Activated T-helper 2 cell treated with anti-CD3 and anti-CD28 coated beads, Interferon-gamma antibody, Interleukin-2, Interleukin-4, amounts not matched to agents 10 μg/mL and 5 μg/mL and 100 μg/mL, durations not matched to agents 14 hours and 24 hours and 36 hours (primary cell): ENCODE measurements at places on chromosomes 4 and X. TPM values are rescaled to one million over a fixed set of nuclear protein-coding genes. Genes with fewer than 3 reads are reported as not detected.

- peaks cover 7% of the 10 kb centered on the region for H3K27me3 ChIP-seq
- no peak for DNase-seq
- H3K36me3 ChIP-seq = no peaks in the 10 kb centered on the region
- H3K27ac ChIP-seq = no peak overlapping the region
- H3K4me1 ChIP-seq = no peaks in the 10 kb centered on the region
- no peak overlapping the region for H3K4me3 ChIP-seq
Observed at GRCh38 chr4:140877781-140878180, 121.6 kb upstream of the TBC1D9 start.

DNA sequence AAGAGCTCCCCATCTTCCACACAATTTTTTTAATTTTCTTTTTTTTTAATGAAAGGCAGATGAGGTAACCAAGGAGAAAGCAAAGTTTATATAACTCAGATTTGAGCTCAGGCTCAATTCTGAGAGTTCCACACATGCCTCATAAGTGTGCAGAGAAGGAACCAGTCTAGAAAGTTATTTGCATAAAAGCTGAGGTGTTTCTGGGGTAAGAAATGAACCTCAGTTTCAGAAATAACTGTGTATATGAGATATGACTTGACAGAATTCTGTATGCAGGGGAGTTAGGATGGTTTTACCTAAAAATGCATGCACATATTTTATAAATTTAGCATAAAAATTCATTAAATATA, 51.3 kb downstream of the DTHD1 start:
- peak overlapping the region; percentile 24 for H3K27ac ChIP-seq
- no peaks in the 10 kb centered on the region for H3K36me3 ChIP-seq
- H3K27me3 ChIP-seq = no peaks in the 10 kb centered on the region

DNA sequence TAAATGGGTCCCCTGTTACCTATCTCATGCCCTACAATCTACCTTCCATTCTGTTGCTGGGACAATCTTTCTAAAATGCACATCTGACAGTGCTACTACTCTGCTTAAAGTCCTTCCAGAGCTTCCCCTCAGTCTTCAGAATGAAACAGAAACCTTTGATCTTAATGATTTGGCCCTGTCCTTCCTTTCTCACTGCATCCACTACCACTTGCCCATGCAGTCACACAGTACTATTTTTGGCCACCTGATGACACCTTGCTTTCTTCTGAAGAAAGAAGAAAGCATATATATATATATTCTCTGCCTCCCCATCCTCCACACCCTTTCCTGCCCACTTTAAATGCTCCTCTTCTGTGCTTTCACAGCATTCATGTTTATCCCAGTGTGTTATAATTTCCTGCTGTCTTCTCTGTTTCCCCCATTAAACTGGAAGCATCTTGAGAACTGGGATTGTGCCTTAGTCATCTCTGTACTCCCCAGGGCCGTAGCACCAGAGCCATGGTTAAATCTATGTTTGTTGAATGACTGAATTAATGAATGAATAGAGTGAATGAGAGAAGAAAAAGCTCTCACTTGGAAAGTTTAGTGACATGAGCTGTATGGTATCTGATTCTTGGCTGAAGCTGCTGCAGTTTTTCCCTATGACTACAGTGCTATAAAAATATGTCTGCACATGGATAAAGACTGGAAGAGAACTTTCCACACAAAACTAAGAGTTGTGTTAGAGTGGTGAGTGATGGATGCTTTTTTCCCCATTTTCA, 56.2 kb downstream of the RTL9 start:
- peaks cover 5% of the 10 kb centered on the region for H3K27me3 ChIP-seq
- DNase-seq = no peak
- no peak overlapping the region for H3K27ac ChIP-seq
- H3K36me3 ChIP-seq = no peaks in the 10 kb centered on the region

DNA sequence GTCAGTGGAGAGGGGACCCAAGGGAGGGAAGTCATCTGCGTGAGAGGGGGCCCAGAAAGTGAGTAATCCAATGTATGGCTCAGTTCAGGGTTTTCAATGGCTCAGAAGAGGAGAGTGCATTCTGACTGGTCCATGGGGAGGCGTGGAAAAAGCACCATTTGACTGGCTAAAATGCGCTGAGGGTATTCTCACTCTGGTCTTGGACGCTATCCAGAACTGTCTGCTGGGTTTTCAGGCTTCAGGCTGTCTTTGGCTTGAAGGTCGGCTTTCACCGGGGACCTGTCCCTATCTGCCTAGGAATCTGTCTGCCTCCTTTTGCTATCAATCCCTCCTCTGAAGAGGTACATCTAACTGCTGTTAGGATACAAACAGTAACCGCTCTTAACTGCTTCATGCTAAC, 26.4 kb downstream of the EPGN start:
- H3K4me3 ChIP-seq = no peak overlapping the region
- peaks cover 11% of the 10 kb centered on the region for H3K27me3 ChIP-seq
- no peak for DNase-seq

- no peaks in the 10 kb centered on the region for H3K4me1 ChIP-seq
- H3K27me3 ChIP-seq = no peaks in the 10 kb centered on the region
- DNase-seq = no peak
Observed at GRCh38 chr4:146333187-146333894, 119.0 kb downstream of the REELD1 start.

PCDH10 gene
- total RNA-seq = 0.09 TPM in 1 of 2 replicates, not detected in the other

GRCh38 chr4:185357733-185358440, 37.8 kb downstream of the LRP2BP start:
- no peak overlapping the region for H3K4me3 ChIP-seq
- H3K4me1 ChIP-seq = peaks cover 9% of the 10 kb centered on the region
- H3K36me3 ChIP-seq = peaks cover 17% of the 10 kb centered on the region
- H3K27ac ChIP-seq = peak overlapping the region; percentile 24

TMEM31 gene
- total RNA-seq = not detected in 2 replicates

- H3K36me3 ChIP-seq = no peaks in the 10 kb centered on the region
- H3K4me1 ChIP-seq = no peaks in the 10 kb centered on the region
- H3K27ac ChIP-seq = no peak overlapping the region
- H3K27me3 ChIP-seq = no peaks in the 10 kb centered on the region
- H3K4me3 ChIP-seq = no peak overlapping the region
- no peak for DNase-seq
Observed at GRCh38 chrX:49784747-49785280, 44.3 kb upstream of the PAGE4 start.

CT47B1 gene
- total RNA-seq = not detected in 2 replicates

DNA sequence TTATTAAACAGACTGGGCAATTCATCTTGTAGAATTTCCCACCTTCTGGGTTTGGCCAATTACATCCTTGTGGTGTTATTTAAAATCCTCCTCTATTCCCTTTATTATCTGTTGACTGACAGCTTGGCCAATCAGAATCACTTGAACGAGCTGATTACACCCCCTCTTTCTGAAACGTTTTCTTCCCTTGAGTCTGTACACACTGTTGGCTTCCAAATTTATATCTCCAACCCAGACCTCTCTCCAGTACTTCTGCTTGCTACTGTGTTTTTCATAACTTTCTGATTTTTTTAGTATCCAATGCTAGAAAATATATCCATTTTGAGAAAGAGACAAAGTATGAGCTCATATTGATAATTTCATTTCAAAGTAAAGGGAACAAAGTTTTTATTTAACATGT, 14.8 kb downstream of the CD38 start:
- H3K4me1 ChIP-seq = peaks cover 62% of the 10 kb centered on the region
- peak overlapping the region; percentile 24 for H3K27ac ChIP-seq
- no peaks in the 10 kb centered on the region for H3K27me3 ChIP-seq

GRCh38 chr4:23260511-23260910, 567.8 kb downstream of the GBA3 start:
- no peaks in the 10 kb centered on the region for H3K4me1 ChIP-seq
- no peak for DNase-seq
- H3K27ac ChIP-seq = no peak overlapping the region
- no peaks in the 10 kb centered on the region for H3K36me3 ChIP-seq
- no peak overlapping the region for H3K4me3 ChIP-seq

DNA sequence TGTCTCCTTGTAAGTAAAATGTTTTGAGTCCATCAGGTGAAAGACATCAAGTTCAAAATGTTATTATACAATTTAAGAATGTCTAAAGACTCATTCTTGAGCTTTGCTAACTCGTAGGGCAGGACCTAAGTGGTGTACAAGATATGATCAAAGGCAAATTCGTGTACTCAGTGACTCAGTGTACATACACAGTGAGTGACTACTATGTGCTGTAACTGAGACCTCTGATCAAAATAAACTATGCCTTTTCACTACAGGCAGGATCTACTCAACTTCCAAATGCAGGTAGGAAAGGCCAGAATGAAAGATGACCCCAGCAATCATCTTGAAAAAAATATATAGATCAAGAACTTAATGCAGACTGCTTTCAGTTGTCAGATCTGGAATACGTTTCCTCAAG, 49.9 kb downstream of the ADGRG2 start:
- H3K4me3 ChIP-seq = no peak overlapping the region
- H3K4me1 ChIP-seq = no peaks in the 10 kb centered on the region
- H3K27ac ChIP-seq = no peak overlapping the region
- H3K36me3 ChIP-seq = no peaks in the 10 kb centered on the region
- no peak for DNase-seq

- DNase-seq = no peak
- H3K27me3 ChIP-seq = no peaks in the 10 kb centered on the region
- H3K4me1 ChIP-seq = peaks cover 66% of the 10 kb centered on the region
- H3K27ac ChIP-seq = peak overlapping the region; percentile 69
Observed at GRCh38 chrX:65689377-65689776, 21.9 kb downstream of the MSN start.

DNA sequence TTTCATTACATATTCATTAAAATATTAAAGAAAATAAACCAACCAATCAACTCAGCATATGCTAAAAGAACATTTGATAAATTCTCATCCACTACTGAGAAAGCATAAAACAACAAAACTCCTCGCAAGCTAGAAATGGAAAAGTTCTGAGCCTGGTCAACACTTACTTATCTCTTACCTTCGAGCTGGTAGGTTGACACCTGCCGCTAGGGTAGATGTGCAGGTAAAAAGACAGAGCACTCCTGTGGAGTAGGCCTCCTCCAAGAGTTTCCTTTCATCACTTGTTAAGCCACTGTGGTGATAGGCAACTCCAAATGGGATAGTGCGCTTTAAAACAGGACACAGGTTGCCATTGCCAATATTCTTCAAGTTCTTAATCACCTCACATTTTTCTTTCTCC, 18.9 kb downstream of the HELQ start:
- no peak for DNase-seq
- H3K36me3 ChIP-seq = peaks cover 29% of the 10 kb centered on the region
- H3K27ac ChIP-seq = no peak overlapping the region

DNA sequence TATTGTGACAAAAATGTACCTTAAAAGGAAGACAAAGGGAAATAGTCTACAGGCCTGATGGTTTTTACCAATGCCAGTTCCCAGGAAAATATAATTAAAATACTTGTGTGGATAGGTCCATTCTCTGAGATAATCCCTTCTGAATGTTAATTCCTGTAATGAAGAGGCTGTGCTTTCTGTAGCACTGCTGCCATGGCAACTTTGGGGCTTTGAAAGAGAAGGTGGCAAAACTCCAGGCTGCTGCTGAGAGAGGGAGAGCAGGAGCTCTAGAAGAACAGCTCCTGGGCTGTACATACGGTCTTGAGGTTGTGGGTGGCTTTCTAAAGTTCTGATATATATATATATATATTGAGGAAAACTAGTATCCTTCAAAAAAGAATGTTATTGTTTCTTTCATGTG, 125.4 kb downstream of the PDLIM5 start:
- H3K4me1 ChIP-seq = no peaks in the 10 kb centered on the region
- H3K27ac ChIP-seq = no peak overlapping the region
- H3K27me3 ChIP-seq = no peaks in the 10 kb centered on the region
- DNase-seq = no peak

DNA sequence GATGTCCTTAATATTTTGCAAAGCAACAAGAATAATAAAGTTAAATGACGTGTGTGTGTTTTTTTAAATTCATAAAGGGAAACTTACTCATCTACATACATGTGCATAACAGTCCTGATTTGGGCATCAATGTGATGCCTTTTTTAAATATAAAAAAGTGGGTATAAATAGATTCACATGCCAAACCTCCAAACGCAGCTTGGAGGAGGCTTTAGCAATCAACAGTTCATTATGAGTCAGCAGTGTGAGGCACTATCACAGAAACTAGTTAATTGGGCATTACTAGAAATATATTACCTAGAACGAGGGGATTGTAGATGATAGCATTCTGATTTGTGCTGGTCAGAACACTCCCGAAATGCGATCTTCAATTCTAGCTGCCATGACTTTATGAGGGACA, 115.1 kb downstream of the HS6ST2 start:
- H3K27me3 ChIP-seq = peaks cover 3% of the 10 kb centered on the region
- no peaks in the 10 kb centered on the region for H3K36me3 ChIP-seq
- no peak overlapping the region for H3K27ac ChIP-seq
- no peak overlapping the region for H3K4me3 ChIP-seq
- no peaks in the 10 kb centered on the region for H3K4me1 ChIP-seq

DNA sequence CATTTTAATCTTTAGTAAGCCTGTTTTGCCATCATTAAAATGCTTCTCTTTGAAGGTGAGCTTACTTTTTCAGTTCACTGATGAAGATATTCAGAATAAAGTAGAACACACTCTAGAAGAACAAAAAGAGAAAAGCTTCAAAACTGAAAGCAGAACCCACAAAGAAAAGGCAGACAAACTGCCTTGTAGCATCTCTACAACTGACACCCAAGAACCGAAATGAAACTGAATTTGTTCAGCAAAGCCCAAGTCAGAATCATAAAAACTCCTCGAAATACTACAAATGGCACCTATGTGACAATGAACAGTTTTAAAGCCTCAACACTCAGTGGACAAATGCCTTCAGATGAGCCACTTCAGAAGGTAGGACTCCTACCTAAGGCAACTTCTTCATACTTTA, 83.6 kb downstream of the MAML3 start:
- DNase-seq = no peak
- peaks cover 30% of the 10 kb centered on the region for H3K27me3 ChIP-seq
- peak overlapping the region; percentile 47 for H3K4me3 ChIP-seq
- H3K4me1 ChIP-seq = peaks cover 64% of the 10 kb centered on the region

DNA sequence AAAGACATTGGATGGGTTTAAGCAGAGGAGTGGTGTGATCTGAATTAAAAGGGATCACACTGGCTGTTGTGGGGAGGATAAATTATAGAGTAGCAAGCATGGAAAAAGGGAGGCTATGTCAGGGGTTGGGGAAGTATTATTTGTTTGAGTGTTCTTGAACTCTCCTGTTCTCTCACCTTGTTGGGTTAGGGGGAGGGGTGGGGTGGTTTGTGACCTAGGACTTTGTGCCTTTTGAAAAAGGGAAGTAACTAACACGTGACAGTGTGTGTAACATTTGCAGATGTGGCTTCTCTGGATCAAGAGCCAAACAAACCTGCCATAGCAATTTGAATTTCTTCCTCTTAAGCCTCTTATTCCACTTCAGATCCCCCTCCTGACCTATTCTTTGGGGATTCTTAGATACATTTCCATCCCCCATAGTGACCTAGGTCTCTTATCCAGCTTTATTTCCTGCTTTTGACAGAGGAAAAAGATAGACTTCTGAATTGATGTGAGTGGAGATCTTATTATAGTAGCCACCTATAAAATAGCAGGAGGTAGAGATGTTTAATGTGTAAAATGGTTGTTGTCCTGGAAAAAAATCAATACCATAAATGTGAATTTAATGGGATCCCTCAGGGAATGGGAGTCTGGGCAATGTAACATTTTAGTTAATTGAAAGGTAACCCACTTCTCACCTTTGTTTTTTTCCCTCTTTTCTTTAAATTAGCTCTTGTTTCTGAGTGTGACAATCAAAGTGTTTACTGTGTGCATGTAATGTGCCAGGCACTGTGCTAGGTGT, 120.4 kb downstream of the CT47B1 start:
- peaks cover 30% of the 10 kb centered on the region for H3K4me1 ChIP-seq
- no peak overlapping the region for H3K4me3 ChIP-seq
- no peaks in the 10 kb centered on the region for H3K36me3 ChIP-seq
- no peak overlapping the region for H3K27ac ChIP-seq
